ENCODE measurements at places on chromosomes 2 and 18. TPM values are rescaled to one million over a fixed set of nuclear protein-coding genes. Genes with fewer than 3 reads are reported as not detected.

LCT gene
- not detected for total RNA-seq

GRCh38 chr2:74221604-74222299, 23.3 kb downstream of the MTHFD2 start:
- no peak for DNase-seq

- peak; percentile 82 for DNase-seq
Observed at GRCh38 chr2:38115216-38116032, 39.5 kb upstream of the CYP1B1 start.

LYPD6 gene
- total RNA-seq: 0.30 TPM

- DNase-seq: no peak
Observed at GRCh38 chr2:134336352-134336751, 82.5 kb downstream of the MGAT5 start.

DNA sequence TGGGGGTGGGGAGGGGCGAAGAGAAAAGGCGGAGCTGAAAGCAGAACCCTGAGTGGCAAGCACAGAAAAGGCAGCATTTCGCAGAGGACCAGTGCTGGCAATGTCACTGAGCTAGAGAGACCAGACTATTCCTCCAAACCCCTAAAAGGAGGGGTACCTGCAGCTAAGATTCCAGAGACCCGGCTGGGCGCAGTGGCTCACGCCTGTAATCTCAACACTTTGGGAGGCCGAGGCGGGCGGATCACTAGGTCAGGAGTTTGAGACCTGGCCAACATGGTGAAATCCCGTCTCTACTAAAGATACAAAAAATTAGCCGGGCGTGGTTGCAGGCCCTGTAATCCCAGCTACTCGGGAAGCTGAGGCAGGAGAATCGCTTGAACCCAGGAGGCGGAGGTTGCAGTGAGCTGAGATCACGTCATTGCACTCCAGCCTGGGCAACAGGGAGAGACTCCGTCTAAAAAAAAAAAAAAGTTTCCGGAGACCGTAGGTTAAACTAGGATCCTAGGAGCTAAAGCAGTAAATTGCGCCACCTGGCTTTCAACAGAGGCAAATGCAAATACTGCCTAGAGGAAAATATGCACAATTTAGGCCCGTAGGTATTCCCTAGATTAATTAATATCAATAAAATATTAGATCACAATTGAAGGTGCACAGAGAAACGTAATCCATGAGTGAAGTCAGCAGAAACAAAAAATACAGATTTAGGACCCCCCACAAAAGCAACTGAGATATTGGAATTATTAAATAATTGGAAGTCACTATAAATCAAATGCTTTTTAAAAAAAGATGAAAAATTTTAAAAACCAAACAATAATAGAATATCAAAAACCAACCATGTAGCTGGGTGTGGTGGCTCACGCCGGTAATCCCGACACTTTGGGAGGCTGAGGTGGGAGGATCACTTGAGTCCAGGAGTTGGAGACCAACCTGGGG, 4.9 kb downstream of the UCN start:
- DNase-seq: no peak

DTNA gene
- total RNA-seq: 140 TPM

GRCh38 chr18:49149011-49149410, 198.2 kb upstream of the SMAD7 start:
- no peak for DNase-seq

DNA sequence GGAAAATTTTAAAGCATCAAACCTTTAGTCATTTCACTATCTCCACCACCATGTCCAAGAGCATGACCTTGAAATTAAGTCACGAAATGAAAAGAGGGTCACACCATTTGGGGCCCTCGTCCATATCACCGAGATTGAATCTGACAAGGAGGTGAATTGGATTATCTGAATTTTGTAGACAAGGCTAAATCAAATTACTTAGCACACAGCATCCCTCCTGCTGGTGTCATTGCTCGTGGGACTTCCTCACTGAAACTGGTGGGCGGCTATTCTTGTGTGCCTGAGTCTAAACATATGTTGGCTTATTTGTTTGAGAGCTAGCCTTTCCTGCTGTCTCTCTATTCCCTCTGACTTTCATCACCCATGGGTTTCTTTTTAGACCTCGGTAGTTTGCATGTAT, 64.6 kb upstream of the CNGA3 start:
- no peak for DNase-seq

KLHL41 gene
- total RNA-seq: 168 TPM

DNA sequence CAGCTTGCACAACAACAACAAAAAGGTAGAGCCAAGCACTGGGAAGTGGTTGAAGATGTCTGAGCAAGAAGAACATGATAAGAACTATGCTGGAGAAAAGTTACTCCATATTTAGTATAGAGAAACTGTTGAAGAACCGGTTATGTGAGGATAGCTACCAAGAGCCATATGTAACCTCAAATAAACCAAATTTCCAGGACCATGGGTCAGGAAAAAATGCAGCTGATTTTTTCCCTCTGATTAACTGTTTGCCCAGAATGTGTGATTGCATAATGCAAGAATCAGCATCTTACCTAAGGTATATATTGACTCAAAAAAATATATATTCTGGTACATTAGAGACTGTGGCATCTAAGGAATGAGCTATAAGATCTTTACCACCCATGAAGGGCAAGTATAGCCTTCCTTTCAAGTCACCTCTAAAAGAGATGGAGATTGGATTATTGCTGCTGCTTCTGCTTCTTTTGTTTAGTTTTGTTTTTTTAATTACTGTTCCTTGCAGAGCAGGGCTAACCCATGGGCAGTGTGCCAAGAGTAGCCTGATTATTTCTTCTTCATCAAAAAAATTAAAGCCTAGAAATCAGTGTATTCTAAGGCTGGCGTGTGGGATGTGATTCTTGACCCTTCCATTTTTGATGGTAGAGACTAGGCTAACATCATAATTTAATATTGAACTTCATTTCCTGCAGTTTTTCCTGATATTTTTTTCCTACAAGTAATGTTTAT, 76.9 kb upstream of the MAP3K20 start:
- DNase-seq: no peak

GRCh38 chr2:46435796-46436360, 43.5 kb upstream of the TMEM247 start:
- no peak for DNase-seq

DNA sequence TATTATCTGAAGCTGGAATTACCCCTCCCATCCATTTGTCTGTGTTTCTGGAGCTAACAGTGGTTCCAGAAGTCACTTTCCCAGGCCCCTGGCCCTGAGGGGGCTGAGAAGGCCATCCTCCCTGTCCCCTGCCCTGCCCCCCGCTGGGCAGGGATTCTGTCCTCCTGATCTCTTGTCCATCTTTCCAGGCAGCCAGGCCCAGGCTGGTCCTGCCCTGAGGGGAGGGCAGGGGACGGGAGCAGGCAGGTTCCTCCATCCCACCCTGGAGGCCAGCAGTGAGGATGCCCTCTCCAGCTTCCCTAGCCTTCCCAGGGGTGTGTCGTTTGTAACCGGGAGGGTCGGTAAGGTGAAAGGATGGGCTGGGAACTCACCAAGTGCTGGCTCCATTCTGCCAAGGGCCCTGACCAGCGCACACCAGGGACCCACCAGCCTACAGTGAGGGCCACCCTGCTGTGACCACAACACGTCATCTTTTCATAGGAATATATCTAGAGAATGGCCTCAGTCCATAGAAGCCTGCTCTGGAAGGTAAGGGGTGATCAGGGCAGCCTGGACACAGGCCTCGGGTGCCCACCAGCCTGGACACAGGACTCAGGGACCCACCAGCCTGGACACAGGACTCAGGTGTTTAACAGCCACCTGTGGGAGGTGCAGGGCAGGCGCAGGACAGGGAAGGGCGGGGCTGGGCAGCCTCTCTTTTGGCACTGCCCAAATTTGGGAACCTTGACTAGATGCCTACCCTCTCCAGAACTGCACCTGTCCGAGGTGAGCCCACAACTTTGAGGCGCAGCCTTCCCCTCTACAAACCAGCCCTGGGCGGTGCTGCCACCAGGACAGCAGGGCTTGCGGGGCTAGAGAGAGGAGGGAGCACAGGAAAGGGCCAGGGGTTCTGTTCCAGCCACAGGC, 35.8 kb upstream of the GPC1 start:
- DNase-seq: peak; percentile 16

DNA sequence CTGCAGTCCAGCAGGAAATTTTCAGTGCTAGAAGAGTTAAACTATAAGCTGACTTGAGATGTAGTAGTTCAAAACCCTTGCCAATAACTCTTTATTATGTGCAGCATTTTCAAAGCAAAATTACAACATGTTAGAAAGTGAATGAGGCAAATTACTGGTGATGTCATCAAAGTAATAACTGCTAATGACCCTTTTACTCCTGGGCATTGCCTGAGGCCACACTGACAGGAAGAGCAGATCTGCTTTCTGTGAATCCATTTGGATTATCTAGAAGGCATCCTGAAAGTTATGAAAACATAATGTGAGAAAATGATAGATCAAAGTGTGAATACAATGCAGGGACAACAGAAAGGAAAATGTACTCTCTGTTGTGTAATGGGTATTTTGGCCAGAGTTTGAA, 139.6 kb upstream of the TRIB2 start:
- no peak for DNase-seq

CABYR gene
- total RNA-seq: not detected

MARS2 gene
- 6.7 TPM for total RNA-seq

DNA sequence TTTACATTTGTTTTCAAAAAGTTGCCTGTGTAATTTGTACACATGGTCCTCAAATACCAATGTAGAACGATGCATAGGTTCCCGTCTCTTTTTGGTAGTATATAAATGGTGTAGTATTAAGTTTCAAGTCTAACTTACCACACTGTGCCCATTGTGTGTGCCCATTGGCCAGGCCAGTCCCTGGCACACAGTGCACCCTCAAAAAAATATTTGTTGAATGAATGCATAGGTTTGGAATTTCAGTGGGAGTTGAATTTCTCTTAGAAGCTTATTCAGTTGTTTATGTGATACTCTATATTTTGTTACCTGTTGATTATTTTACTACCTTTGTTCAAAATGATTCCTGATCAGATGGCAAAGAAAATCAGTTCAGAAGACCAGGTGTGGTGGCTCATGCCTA, 30.1 kb downstream of the IDH1 start:
- DNase-seq: no peak

CRYGD gene
- not detected for total RNA-seq

DNA sequence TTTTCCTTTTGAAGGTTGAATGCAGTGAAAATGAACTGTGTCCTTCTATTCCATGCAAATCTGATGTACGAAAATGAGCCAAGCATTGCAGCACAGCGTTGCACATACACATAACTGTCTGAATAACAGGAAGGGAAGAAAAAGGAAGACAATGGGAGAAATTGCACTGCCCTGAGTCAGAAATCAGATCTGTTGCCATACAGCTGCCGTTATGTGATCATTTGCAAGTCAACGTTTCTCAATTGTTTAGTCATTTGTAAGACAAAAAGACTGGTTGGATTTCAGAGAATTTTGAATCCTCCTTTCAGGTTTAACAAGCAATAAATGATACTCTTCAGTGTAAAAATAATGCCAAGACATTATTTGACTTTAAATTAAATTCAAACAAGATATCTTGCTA, 284.1 kb downstream of the DSEL start:
- no peak for DNase-seq

CRYGB gene
- total RNA-seq: not detected

GRCh38 chr2:179569831-179570233, 291.6 kb downstream of the ZNF385B start:
- DNase-seq: no peak

IRS1 gene
- total RNA-seq: 24.1 TPM
